ENCODE measurements at places on chromosomes 3 and 15. TPM values are rescaled to one million over a fixed set of nuclear protein-coding genes. Genes with fewer than 3 reads are reported as not detected.
A peak's percentile ranks its signal among the peaks of the same experiment; 100 is the strongest.

RSRC1 gene
- total RNA-seq = 33.5 TPM

TRPC1 gene
- 6.2 TPM for total RNA-seq

DNA sequence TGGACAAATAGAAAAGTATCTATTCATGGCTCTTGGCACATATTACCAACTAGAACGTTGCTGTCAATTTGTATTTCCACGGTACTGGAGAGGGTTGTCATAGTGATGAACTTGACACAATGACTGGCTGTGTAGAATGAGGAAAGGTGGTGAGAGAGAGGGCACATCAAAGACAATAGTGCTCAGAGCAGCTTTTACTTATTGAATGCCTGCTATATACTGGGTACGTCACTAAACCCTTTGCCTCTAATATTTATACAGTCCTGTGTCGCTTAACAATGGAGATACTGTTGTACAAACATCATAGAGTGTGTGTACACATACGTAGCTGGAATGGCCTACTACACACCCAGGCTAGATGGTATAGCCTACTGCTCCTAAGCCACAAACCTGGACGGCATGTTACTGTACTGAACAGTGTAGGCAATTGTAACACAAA lies 8.3 kb downstream of the TMPRSS7 start:
- no peak for DNase-seq

- DNase-seq = no peak
Observed at GRCh38 chr15:74434263-74435136, 742 bp upstream of the SEMA7A start.

GRCh38 chr3:184944241-184944640 lies 132.3 kb downstream of the VPS8 start:
- no peak for DNase-seq

DNA sequence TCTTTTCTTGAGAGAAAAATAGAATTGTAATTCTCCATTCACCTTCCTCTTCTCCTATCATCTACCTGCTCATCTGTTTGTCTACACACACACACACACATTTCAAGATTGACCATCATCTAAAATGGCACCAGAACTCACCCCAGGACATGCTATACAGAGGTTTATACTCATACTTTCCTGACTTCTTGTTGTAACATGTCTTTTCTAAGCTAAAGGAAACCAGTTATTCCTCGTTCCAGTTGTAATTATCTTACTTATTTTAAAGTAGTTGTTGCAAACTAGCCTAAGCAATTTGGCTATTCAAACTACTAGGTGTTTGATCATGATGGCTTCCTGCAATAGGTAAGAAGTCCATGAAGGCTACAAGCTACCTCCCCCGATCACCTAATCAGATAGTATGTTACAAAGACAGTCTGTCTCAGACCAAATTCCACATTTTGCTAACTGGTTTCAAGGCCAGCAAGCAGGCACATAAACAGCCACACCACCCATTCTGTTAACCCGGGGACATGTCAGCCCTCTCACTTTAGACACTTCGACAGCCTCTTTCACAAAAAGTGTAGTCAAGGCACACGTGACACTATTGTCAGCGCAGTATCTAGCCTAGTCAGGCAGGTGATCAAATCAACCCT lies 189.7 kb downstream of the SHQ1 start:
- DNase-seq = no peak

GRCh38 chr15:76866716-76867321 lies 38.3 kb downstream of the SCAPER start:
- DNase-seq = peak; percentile 16
